HepG2 (cell line): ENCODE measurements at places on chromosomes 3 and 15.

GRCh38 chr3:190013943-190014924, 106.5 kb downstream of the P3H2 start:
- DNase-seq = no peak

DNA sequence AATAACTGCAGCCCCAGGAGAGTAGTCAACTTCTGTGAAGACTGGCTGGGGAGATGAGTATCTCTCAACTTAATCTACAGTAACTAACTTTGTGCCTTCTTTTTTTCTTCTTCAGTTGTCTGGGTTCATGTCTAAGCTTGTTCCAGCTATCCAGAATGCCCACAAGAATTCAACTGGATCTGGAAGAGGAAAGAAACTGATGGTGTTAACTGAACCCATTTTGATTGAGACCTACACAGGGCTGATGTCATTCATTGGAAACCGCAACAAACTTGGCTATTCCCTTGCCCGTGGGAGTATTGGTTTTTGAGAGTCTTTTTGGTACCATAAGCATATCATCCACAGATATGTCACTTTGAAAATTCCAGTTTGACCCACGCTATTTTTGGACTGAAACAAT, 148.7 kb downstream of the TPRG1 start:
- DNase-seq = no peak

DNA sequence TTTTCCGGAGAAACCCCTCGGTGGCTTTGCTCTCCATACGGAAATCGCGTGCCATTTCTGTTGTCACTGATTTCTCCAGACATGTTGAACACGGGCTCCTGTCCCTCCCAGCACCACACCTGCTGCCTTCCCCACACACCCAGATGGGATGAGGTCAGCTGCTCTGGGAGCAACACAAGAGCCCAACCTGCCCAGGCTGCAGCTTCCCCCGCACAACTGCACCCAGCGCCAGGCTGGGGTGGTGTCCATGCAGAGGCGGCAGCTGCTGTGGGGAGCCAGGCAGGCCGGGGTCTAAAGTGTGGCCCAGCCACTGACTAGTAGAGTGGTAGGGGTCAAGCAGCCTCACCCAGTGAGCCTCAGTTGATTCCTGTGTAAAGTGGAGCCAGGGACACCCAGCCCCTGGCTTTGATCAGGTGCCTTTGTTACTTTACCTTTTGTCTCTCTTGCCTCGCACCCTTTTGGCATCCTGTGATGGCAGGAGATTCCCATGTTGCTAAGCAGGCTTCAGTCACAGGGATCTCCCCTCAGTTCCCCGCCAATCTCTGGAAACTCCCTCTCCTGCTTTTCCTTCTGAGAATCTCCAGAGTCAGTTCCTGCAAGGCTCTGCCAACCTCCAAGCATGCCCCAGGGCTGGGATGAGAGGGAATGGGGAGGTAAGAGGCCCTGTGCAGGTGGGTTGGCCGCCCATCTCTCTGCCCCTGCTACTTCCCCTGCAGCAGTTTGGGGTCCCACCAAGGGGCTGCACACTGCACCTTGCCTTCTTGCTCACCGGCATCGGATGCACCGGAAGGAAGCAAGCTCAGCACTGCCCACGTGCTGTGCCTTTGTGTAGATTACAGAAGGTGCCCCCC, 91.8 kb upstream of the ALDH1A3 start:
- no peak for DNase-seq

DNA sequence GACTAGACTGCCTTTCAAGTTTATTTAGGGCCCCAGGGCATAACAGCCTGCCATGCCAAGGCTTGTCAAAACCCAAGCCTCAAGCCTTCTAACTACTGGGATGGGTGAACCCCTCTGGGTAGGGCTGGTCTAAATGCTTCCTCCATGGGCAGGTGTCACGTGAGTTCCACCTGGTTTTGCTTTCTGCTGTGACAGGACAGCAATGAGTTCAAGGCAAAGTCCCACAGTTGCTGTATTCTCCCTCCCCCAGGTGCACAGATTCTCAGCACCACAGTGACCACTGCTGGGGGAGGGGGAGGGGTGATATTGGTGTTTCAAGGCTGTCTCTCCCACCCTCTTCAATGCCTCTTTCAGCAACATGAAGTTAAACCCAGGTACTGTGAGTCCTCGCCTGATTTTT, 46.9 kb upstream of the UBE2Q2 start:
- no peak for DNase-seq

GRCh38 chr3:27877061-27878013, 155.2 kb upstream of the EOMES start:
- no peak for DNase-seq

GRCh38 chr15:98909968-98910885, 97.4 kb downstream of the PGPEP1L start:
- DNase-seq = no peak

- DNase-seq = no peak
Observed at GRCh38 chr3:16113704-16114103, 60.8 kb upstream of the GALNT15 start.

GRCh38 chr15:65211482-65211982, 259 bp upstream of the CILP start:
- no peak for DNase-seq
